ENCODE measurements at places on chromosomes 1 and 21. TPM values are rescaled to one million over a fixed set of nuclear protein-coding genes. Genes with fewer than 3 reads are reported as not detected.

DNA sequence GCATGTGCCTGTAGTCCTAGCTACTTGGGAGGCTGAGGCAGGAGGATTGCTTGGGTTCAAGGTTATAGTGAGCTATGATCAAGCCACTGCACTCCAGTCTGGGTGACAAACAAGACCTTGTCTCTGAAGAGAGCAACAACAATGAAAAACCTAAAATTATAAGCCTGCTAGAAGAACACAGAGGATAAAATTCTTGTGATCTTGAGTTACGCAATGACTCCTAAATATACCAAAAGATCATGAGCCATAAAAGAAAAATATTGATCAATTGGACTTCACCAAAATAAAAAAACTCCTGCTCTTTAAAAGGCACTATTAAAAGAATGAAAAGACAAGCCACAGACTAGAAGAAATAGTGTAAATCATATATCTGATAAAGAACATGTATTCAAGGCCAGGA lies 22.3 kb downstream of the LDLRAD1 start:
- no peaks in the 10 kb centered on the region for H3K4me1 ChIP-seq
- no peak overlapping the region for H3K27ac ChIP-seq

DNA sequence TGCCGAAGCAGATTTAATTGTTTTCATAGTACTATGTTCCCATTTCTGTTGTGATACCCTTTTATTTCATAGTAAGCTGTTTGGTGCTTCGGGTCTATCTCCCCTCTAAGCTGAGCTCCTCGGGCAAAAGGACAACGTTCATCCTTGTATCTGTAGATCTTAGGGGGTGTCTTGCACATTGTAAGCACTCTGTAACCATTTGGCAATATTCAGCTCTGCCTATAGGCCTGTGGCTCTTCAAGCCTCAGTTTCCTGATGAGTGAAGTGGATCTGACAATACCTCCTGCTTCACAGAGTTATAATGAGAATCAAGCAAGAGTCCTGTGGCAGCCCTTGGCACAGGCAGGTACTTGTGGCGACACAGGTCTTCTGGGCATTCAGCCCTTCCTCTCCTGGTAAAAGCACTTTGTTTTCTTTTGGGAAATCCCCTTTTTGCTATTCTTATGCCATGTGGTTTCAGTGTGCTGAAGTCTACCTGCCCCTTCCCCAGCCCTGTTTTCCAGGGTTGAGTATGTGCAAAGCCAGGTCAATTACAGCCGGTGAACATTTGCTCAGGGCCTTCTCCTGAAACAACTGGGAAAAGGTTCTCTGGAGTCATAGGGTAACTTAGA lies 8.5 kb upstream of the EXO1 start:
- no peaks in the 10 kb centered on the region for H3K36me3 ChIP-seq
- no peak for DNase-seq
- H3K27ac ChIP-seq = no peak overlapping the region
- H3K4me3 ChIP-seq = no peak overlapping the region
- no peaks in the 10 kb centered on the region for H3K4me1 ChIP-seq

Gene LHX8
- not detected for polyA plus RNA-seq

- H3K4me1 ChIP-seq = peaks cover 21% of the 10 kb centered on the region
- H3K27me3 ChIP-seq = no peaks in the 10 kb centered on the region
- H3K36me3 ChIP-seq = no peaks in the 10 kb centered on the region
- DNase-seq = no peak
- no peak overlapping the region for H3K27ac ChIP-seq
Measured at GRCh38 chr1:202279806-202280205, 61.9 kb downstream of the UBE2T start.

DNA sequence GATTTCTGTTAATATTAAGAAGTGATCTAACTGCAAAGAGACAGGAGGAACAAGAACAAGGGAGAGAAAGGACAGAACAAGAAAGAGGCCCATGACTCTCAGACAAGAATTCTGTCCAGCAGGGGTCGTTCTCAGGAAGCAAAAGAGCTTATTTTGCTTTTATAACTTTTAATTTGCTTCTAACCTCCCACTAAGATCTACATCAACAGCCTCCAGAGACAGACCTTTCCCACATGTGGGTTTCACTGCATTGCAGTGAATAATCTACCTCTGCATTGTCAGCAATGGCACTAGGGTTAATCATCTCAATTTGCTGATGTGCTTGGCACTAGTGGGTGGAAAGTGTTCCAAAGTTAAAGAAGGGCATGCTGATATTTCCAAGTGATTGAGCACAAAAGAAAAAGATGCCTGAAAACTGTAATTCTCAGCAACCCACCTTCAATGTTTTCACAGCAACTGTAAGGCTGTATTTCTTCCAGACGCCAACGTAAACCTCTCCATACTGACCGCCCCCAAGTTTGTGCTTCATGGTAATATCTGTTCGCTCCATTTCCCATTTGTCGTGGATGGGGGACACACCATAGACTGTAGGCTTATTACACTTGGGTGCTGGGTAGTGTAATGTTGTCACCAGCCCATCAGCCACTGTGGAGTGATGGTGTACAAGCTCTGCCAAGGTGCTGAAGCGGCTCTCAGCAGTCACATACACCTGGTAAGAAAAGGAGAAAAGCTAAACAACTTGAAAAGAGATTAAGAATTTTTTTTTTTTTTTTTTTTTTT lies 39.5 kb downstream of the TOR3A start:
- peaks cover 2% of the 10 kb centered on the region for H3K36me3 ChIP-seq
- no peaks in the 10 kb centered on the region for H3K4me1 ChIP-seq
- H3K4me3 ChIP-seq = no peak overlapping the region

Gene FAM110D
- polyA plus RNA-seq = 3.1 TPM

DNA sequence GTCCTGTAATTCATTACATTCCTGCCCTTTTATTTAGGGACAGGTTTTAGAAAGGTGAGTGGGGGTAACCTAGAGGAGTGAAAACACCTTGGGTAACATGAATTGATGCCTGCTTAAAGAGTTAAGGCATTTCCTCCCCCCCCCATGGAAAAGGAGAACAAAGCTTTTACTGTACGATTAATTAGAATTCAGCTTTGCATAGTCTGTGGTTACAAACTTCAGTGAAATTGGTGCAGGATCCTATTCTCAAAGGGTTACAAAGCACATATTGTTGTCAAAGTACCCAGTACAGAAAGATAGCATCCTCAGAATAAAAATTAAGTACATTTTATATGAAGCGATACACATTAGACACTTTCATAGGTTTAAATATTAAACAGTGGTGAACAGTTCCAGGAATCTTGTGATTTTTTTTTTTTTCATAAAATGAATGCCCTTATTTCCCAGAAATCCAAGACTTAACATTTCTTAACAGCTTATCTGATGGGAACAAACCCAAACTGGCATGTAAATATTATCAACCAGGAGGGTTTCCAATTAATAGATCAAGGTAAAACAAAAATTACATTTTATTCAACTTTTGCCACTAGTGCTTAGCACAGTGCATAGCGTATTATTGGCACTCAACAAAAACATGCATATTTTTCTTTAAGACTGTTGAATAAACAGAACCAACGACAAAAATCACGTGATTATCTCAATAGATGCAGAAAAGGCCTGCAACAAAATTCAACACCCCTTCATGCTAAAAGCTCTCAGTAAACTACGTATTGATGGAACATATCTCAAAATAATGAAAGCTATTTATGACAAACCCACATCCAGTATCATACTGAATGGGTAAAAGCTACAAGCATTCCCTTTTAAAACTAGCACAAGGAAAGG lies 172.7 kb downstream of the PDE4B start:
- H3K4me1 ChIP-seq = no peaks in the 10 kb centered on the region
- peak; percentile 69 for DNase-seq
- H3K36me3 ChIP-seq = no peaks in the 10 kb centered on the region
- H3K4me3 ChIP-seq = no peak overlapping the region
- H3K27ac ChIP-seq = no peak overlapping the region

Gene APOBEC4
- 2.9 TPM for polyA plus RNA-seq

DNA sequence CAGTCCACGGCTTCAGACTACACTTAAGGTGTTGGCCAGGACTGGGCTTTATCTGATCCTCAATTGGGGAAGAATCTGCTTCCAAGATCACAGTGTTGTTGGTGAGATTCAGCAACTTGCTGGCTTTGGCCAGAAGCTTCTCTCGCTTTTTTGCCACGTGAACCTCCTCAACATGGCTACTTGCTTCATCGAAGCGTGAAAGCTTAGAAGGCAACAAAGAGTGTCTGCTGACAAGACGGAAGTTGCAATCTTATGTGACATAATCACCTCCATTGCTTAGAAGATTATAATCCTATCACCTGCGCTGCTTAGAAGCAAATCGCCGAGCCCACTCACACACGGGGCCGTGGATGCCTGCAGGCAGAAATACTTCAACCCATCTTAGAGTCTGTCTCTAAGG lies 10.4 kb upstream of the ITPKB start:
- H3K4me1 ChIP-seq = no peaks in the 10 kb centered on the region
- H3K4me3 ChIP-seq = no peak overlapping the region
- H3K27me3 ChIP-seq = no peaks in the 10 kb centered on the region
- DNase-seq = no peak
- H3K36me3 ChIP-seq = no peaks in the 10 kb centered on the region

DNA sequence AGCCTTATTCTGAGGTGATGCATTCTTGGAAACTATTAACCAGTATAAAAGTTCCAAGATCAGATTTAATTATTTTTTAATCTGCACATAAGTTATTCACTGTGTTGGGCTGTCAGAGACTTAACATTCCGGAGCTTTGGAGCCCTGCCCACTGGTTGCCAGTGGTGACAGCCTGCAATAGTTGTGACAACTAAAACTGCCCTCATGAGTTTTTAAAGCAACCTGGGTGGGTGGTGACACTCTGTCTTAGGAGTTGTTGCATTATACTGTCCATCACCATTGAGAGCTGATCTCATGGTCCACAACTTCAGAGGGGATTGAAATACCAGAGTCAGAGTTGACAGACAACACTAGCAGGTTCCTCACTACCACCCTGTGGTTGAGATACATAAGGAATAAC lies 653.9 kb upstream of the USP24 start:
- H3K4me1 ChIP-seq = no peaks in the 10 kb centered on the region
- no peak overlapping the region for H3K4me3 ChIP-seq
- H3K27me3 ChIP-seq = no peaks in the 10 kb centered on the region
- H3K36me3 ChIP-seq = no peaks in the 10 kb centered on the region
- H3K27ac ChIP-seq = no peak overlapping the region

- H3K4me1 ChIP-seq = no peaks in the 10 kb centered on the region
- no peak overlapping the region for H3K27ac ChIP-seq
- no peak overlapping the region for H3K4me3 ChIP-seq
- no peaks in the 10 kb centered on the region for H3K36me3 ChIP-seq
Measured at GRCh38 chr1:206521694-206522402, 14.5 kb downstream of the RASSF5 start.

GRCh38 chr1:209342441-209343175 lies 240.9 kb upstream of the CAMK1G start:
- no peaks in the 10 kb centered on the region for H3K36me3 ChIP-seq
- peaks cover 29% of the 10 kb centered on the region for H3K4me1 ChIP-seq
- H3K27me3 ChIP-seq = no peaks in the 10 kb centered on the region
- H3K27ac ChIP-seq = no peak overlapping the region

GRCh38 chr1:9903801-9904527 lies 6.1 kb downstream of the CTNNBIP1 start:
- peak overlapping the region; percentile 68 for H3K27ac ChIP-seq
- no peaks in the 10 kb centered on the region for H3K27me3 ChIP-seq
- H3K4me1 ChIP-seq = peaks cover 25% of the 10 kb centered on the region
- no peaks in the 10 kb centered on the region for H3K36me3 ChIP-seq

DNA sequence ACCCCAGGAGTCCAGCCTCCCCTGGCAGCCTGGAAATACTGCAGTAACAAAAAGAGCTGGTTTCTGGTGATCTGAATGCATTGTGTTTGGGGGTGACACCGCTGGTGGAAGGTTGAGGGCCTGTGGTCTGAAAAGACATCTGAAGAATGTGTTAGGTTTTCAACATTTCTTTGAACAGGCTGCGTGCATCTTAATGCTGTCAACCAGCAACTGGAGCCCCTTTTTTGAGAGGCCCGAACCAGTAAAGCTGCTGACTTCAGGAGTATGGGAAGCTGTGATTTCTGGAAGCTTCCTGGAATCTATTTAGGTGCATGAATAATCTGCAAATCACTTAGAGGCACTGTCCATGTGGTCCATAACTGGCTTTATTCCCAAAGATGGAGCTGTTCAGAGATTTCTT lies 17.0 kb downstream of the ATP5PO start:
- H3K4me1 ChIP-seq = peaks cover 21% of the 10 kb centered on the region
- no peaks in the 10 kb centered on the region for H3K27me3 ChIP-seq
- no peak for DNase-seq
- H3K27ac ChIP-seq = no peak overlapping the region
- no peak overlapping the region for H3K4me3 ChIP-seq
- H3K36me3 ChIP-seq = peaks cover 19% of the 10 kb centered on the region

DNA sequence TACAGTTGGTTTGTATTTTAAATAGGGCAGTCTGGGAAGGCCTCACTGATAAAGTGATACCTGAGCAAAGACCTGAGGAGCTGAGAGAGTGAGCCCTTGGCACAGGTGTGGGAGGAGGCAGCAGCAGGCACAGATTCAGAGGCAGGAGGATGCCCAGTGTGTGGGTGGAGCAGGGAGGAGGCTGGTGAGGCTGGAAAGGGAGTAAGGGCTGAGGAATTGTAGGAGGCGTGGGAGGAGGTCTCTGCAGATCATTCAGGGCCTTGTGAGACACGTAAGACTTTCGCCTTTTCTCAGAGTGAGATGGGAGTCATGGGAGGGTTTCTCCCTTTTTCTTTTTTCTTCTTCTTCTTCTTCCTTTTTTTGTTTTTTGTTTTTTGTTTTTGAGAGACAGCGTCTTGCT lies 58.0 kb downstream of the RGL1 start:
- peaks cover 4% of the 10 kb centered on the region for H3K4me1 ChIP-seq
- H3K27ac ChIP-seq = no peak overlapping the region
- DNase-seq = no peak

Gene MX1
- 43.5 TPM for polyA plus RNA-seq

Gene HES3
- not detected for polyA plus RNA-seq

GRCh38 chr1:237249120-237249519 lies 207.1 kb downstream of the RYR2 start:
- H3K27me3 ChIP-seq = no peaks in the 10 kb centered on the region
- H3K27ac ChIP-seq = no peak overlapping the region
- no peak overlapping the region for H3K4me3 ChIP-seq
- no peaks in the 10 kb centered on the region for H3K36me3 ChIP-seq
- DNase-seq = no peak
- no peaks in the 10 kb centered on the region for H3K4me1 ChIP-seq

- H3K27me3 ChIP-seq = no peaks in the 10 kb centered on the region
- no peaks in the 10 kb centered on the region for H3K4me1 ChIP-seq
- no peak for DNase-seq
- H3K36me3 ChIP-seq = no peaks in the 10 kb centered on the region
Measured at GRCh38 chr1:158101927-158102326, 78.8 kb upstream of the CD1D start.

Gene TSPAN2
- 1.5 TPM for polyA plus RNA-seq
